ENCODE measurements at places on chromosomes 12 and 14. TPM values are rescaled to one million over a fixed set of nuclear protein-coding genes. Genes with fewer than 3 reads are reported as not detected.

Gene FOXG1
- total RNA-seq = not detected

Gene TRPV4
- total RNA-seq = not detected

Gene FITM1
- 2.7 TPM for total RNA-seq

Gene ABCD2
- under 0.01 TPM for total RNA-seq

Gene EFS
- under 0.01 TPM for total RNA-seq

Gene RIPK3
- 20.2 TPM for total RNA-seq

Gene TAS2R7
- not detected for total RNA-seq

Gene CPNE6
- not detected for total RNA-seq

Gene C3AR1
- total RNA-seq = 2.2 TPM

Gene RERG
- under 0.01 TPM for total RNA-seq

Gene RNASE4
- 8.9 TPM for total RNA-seq

Gene COX14
- 47.4 TPM for total RNA-seq

Gene MGST1
- 17.2 TPM for total RNA-seq

Gene CRADD
- 17.2 TPM for total RNA-seq

Gene WNT5B
- total RNA-seq = 1.1 TPM

Gene FOXM1
- total RNA-seq = 4.0 TPM

Gene RNASE3
- 3.0 TPM for total RNA-seq

Gene ASCL1
- not detected for total RNA-seq

Gene DICER1
- 29.1 TPM for total RNA-seq

Gene KRT75
- total RNA-seq = not detected
